Activated T-helper 1 cell treated with anti-CD3 and anti-CD28 coated beads, Interleukin-12 subunit alpha, Interleukin-12 subunit beta, Interleukin-2, Interleukin-4 antibody, amounts not matched to agents 30 ng/mL and 10 ng/mL and 1 ng/mL, durations not matched to agents 14 hours and 24 hours and 36 hours (primary cell): ENCODE measurements at places on chromosomes 11 and 22.

GRCh38 chr22:43312608-43313007, 30.6 kb downstream of the SCUBE1 start:
- no peaks in the 10 kb centered on the region for H3K4me1 ChIP-seq
- no peak overlapping the region for H3K4me3 ChIP-seq
- H3K27ac ChIP-seq: no peak overlapping the region
- H3K36me3 ChIP-seq: no peaks in the 10 kb centered on the region

GRCh38 chr11:1467270-1467669, 19.3 kb downstream of the MOB2 start:
- no peaks in the 10 kb centered on the region for H3K27me3 ChIP-seq
- H3K36me3 ChIP-seq: no peaks in the 10 kb centered on the region
- no peak overlapping the region for H3K4me3 ChIP-seq

GRCh38 chr11:43021466-43021865, 290.3 kb upstream of the API5 start:
- DNase-seq: no peak
- H3K27me3 ChIP-seq: no peaks in the 10 kb centered on the region
- no peak overlapping the region for H3K4me3 ChIP-seq
- no peaks in the 10 kb centered on the region for H3K4me1 ChIP-seq
- H3K27ac ChIP-seq: no peak overlapping the region

GRCh38 chr22:22897947-22898346, 10.3 kb downstream of the IGLL5 start:
- no peaks in the 10 kb centered on the region for H3K36me3 ChIP-seq
- H3K27me3 ChIP-seq: peaks cover 18% of the 10 kb centered on the region
- no peaks in the 10 kb centered on the region for H3K4me1 ChIP-seq
- no peak for DNase-seq
- H3K4me3 ChIP-seq: no peak overlapping the region
- H3K27ac ChIP-seq: no peak overlapping the region

DNA sequence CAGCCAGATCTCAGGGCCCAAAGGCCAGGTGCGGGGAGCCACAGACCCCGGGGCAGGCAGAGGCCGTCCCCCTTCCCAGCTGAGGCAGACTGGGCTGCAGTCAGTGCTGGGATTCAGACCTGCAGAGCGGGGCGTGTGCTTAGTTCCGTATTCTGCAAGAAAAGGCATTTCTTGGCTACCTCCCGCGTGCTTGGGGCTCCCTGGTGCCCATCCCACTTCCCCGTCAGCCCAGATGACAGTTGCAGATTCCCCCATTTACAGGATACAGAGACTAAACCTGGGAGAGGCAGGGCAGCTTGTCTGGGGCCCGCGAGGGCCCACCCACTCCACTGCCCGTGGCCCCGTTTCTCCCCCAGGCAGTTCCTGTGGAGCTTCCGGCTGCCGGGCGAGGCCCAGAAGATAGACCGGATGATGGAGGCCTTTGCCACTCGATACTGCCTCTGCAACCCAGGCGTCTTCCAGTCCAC, 18.3 kb downstream of the CYTH4 start:
- peak; percentile 40 for DNase-seq
- peak overlapping the region; percentile 89 for H3K27ac ChIP-seq
- peak overlapping the region; percentile 61 for H3K4me3 ChIP-seq

- H3K4me3 ChIP-seq: no peak overlapping the region
- H3K27me3 ChIP-seq: peaks cover 57% of the 10 kb centered on the region
- DNase-seq: no peak
- no peaks in the 10 kb centered on the region for H3K36me3 ChIP-seq
Measured at GRCh38 chr11:33874910-33875490, 16.9 kb downstream of the LMO2 start.
